ENCODE measurements at places on chromosomes 2 and 18.

DNA sequence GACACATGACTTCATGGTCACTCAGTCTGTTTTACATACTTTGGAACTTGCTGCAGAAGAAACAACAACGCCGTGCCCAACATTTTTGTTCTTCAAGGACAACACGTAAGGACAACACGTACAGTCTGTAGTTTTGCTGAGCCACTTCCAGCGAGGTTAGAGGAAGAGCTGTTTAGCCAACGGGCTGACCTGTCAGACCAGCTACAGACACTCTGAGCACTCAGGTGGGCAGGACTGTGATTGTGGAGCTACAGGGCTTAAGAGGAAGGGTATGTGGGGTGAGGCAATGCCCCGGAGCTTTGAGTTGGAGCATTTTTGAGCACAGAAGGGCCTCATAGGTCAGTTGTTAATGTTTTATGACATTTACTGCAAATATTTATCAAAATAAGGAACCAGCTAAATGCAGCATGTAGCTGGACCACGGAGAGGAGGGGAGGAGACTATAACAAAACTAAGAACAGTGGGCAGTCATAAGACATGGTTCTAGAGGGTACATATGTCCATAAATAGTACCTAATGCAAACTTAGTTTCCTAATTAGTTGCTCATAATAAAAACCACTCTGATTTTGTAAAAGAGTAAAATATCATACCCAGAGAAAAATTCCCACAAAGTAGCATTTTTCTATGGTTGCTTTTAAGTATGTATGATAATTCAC lies 26.3 kb upstream of the NPC1 start:
- DNase-seq: no peak

DNA sequence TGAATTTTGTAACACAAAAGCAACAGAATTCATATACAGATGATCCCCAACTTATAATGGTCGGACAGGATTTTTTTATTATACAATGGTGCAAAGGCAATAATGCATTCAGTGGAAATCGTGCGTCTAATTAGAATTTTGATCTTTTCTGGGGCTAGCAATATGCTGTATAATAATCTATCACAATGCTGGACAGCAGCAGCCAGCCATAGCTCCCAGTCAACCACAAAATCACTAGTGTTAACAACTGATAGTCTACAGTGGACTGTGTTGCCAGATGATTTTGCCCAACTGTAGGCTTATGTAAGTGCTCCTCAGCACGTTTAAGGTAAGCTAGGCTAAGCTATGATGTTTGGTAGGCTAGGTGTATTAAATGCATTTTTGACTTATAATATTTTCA lies 399.0 kb upstream of the SLC39A10 start:
- no peak for DNase-seq

DNA sequence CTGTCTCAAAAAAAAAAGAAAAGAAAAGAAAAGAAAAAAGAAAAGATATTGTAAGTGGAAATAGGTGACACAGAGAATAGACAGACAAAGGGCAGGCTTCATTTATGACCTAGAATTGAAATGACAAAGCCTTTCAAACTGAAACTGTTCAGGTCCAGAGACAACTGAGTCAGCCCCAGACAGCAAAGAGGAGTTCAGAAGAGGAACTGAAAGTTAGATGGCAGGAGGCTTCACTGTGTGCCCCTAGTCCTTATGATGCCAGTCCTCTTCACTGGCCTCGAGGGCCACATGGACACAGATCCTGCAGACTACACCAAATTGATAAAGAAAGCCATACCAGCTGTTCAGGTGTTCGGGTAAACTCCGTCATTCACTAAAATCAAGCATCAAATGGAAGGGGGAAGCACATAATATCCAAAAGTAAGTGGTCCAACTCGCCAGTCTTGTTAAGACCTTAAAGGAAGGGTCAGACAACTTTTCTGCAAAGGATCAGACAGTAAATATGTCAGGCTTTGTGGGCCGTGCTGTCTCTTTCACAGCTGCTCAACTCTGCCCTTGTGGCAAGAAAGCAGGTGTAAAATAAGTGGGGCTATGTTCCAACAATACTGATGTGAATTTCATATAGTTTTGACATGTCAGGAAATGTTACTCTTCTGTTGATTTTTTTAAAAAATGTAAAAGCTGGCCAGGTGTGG lies 231.9 kb upstream of the MGAT5 start:
- no peak for DNase-seq

GRCh38 chr2:43417300-43417699 lies 178.5 kb downstream of the THADA start:
- no peak for DNase-seq

- DNase-seq: peak; percentile 42
Measured at GRCh38 chr2:222671259-222672067, at the start of gene MOGAT1. Gene MOGAT1, plus strand, starts transcription at chr2:222671658. Its CDS starts 128 bp downstream, at chr2:222671786.

GRCh38 chr2:128435576-128436478 lies 117.2 kb upstream of the HS6ST1 start:
- DNase-seq: no peak

- DNase-seq: no peak
Measured at GRCh38 chr2:156864325-156864724, 393.2 kb upstream of the GALNT5 start.

DNA sequence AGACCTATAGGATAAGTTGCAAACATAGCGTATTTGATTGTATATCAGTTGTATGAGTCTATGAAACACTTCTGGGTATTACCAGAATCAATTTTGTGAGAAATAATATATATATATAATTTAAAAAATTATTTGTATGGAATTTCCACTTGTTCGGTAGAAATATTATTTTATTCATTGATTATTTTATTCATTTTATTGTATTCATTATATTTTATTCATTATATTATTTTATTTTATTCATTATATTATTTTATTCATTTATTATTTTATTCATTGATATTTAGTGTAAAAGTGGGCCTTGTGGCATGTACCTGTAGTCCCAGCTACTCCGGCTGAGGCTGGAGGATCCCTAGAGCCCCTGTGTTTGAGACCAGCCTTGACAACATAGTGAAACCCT lies 268.9 kb downstream of the ZNF407 start:
- no peak for DNase-seq

DNA sequence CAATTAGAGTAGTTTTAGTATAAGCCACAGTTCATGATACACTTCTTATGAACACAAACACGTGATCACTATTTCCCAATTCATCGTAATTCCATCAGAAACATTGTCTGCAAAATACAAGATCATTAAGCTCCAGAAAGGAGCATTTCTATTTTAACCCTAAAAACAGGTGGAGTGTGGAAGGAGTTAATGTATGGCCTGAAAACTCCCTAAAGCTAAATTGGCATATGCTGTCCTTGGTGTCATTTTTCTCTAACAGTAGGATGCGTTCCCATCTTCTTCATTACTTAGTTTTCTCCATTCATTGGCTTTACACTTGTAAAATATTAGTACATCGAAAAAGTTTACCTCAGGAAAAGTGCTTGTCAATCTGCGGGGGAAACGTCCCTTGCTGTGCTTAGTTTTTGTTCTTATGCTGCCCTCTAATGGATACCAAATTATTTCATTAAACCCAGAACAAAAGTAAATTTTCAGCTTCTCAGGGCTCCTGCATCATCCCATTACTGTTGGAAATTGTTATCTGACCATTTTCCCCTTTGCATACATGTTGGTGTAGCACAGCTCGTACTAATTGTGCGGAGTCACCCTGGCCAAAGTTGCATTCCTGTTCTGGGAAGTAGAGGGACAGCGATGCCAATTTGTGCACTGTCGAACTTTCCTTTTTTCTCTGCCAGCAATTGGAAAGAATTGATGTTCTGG lies 153.4 kb downstream of the GPD2 start:
- DNase-seq: peak; percentile 55

GRCh38 chr2:39127973-39128372 lies 7.1 kb upstream of the SOS1 start:
- DNase-seq: no peak

DNA sequence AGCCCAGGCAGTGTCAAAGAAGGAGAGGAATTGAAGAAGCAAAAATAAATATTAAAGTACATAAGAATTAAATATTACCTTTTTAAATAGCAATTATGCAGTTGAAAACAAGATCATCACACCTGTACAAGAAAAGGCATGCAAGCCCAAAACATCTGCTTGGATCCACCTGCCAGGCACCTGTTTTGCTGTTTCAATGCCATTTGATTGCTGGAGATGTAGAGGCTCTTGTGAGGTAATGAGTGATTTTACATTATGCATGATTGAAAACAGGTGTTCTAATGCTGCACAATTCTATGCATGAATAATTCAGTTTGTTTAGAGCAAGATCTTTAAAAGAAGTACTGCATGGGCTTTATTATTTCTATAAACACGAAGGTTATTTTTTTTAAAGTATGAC lies 700.6 kb upstream of the ZEB2 start:
- DNase-seq: peak; percentile 96

DNA sequence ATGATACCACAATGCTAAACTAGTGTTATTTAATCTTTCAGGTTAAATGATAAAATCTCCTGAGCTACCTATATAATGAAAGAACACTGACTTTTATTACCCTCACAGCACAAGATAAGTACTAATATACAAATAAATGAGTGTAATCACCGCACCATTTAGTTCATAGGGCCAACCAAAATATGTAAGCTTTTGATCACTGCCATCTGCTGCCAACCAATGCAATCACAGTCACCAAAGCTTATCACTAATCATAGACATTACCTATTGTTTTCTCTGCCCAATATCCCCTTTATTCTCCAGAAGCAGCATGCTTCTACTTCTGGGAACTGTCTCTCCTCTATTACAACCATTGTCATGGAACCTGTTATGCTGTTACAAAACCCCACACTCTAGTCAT lies 151.6 kb upstream of the LRATD1 start:
- no peak for DNase-seq

DNA sequence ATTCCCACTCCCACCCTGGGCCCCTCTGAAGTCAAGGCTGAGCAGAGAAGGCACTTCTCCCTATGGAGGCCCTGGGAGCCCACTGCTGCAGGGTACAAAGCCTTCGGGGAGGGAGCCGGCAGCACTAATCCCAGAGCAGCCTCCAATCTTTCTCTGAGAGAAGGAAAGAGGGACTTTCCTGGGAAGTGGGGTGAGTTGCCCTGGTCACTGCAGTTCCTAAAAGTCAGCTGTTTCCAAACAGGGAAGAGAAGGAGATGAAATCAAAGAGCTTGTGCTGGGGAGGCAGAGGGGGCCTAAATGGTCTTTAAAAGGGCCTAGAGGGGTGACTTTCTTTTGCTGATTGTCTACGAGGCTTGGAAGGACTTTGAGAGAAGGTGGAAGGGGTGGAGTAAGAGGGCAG lies 264.7 kb downstream of the TNS1 start:
- DNase-seq: no peak

DNA sequence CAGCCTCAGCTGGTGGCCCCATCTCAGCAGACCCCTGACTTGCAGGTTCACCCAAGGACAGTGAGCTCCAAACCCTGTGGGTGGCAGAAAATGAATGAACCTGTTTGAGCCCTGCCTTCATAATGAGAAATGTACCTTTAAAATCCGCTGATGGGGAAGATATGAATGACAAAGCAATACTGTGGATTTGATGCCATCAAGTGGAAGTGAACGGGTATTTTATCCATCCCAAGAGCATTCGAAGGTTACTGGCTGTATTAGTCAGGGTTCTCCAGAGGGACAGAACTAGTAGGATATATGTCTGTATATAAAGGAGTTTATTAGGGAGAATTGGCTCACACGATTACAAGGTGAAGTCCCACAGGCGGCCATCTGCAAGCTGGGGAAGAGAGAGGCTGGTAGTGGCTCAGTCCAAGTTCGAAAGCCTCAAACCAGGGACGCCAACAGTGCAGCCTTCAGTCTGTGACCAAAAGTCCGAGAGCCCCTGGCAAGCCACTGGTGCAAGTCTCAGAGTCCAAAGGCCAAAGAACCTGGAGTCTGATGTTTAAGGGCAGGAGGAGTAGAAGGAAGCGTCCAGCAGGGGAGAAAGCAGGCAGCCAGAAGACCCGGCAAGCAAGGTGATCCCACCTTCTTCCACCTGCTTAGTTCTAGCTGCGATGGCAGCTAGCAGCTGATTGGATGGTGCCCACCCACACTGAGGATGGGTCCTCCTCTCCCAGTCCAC lies 32.1 kb downstream of the TOGARAM2 start:
- DNase-seq: no peak

GRCh38 chr2:118221536-118222272 lies 133.4 kb downstream of the INSIG2 start:
- peak; percentile 41 for DNase-seq

DNA sequence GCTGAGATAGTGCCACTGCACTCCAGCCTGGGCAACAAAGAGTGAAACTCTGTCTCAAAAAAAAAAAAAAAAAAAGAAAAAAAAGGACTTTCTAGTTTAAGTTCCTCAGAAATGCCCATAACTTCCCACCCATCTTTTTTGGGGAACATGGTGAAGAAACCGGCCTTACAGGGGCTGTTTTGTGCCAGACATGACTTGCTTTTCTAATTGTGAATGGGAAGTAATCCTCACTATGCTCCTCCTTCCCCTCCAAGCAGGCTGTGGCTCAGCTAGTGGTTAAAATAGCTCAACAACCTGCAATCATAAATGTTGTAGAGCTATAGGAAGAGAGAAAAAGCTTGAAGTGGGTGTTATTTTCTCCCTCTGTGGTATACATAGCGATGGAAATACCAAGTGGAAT lies 34.1 kb upstream of the OLA1 start:
- DNase-seq: no peak

DNA sequence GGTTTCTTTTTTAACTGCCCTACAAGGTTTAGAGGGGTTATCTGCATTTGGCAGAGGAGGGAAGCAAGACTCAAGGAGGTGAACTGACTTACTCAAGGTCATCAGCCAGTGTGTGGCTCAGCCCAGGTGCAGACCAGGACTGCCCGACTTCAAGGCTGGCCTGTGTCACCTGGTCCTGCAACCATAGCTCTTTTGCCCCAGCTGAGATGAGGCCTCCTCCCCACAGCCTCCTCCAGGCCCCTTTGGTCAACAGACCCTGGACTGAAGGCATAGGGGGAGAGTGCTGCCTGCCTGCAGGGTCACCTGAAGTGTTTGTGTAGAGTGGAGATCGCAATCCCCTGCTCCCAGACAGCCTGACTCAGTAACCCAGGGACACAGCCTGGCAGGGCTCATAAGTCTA lies 168.5 kb upstream of the GLI2 start:
- DNase-seq: no peak

DNA sequence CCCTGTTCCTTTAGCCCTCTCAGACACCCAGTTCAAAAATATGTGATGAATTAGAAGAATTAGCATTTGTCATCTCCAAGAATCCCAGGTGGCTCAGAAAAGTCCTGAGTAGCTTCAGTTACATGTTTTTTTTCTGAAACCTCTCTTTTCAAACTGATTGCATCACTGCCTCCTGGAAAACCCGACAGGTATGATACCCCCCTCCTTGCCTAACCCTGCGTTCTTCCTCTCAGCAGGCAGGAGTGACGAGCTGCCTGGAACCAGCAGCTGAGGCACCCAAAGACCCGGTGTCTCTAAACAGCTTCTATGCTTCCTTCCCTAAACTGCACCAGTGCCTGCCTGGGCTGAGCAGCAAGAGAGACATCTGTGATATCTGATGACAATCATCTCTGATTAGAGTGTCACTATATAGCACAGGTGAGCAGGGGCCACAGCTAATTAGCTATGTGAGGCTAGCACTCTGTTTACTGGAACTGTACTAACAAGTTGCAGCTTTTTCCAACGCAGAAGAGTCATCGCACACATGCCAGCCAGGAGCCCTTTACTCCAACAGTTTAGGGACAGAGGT lies 376.4 kb upstream of the ATP5MC3 start:
- no peak for DNase-seq

- DNase-seq: no peak
Measured at GRCh38 chr2:232951891-232952290, 61.2 kb downstream of the NGEF start.
